ENCODE measurements at places on chromosomes 11 and 22.

GRCh38 chr11:118139578-118139977 is 13.0 kb downstream of the SCN4B start:
- DNase-seq: no peak

DNA sequence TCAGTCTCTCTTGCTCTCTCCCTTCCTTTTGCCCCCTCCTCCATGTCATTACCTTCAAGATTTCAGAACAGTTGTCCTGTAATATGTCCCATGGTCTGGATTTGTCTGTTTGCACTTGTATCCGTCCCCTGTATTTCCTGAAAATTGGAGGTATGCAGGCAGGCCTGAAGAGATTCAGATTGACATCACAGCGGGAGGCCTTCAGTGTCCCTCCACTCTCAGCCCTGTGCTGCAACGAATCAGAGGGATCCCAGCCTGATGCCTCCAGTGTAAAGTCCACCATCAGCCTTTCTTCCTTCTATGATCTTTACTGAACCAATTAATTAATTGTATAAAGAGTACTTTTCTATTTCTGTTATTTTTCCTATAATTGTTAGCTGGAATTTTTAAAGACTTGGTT is 57.3 kb downstream of the ELMOD1 start:
- DNase-seq: no peak

GRCh38 chr11:93529707-93530467 is 13.3 kb downstream of the SMCO4 start:
- no peak for DNase-seq

DNA sequence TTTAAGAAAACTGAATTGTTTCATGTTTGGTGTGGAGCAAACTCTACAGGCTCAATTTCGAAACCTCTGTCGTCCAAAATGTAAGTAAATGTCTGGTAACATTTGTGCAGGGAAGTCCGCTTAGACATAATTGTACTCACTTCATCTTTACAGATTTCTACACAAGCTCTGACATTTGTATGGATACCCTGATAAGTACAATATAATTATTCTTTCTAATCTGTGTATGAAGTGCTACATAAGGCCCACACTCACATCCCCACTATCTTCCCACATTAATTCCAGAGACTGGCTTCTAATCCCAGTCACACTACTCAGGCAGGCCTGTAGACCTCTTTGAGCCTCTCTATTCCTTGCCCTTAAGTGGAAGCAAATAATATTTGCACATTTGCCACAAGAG is 129.2 kb upstream of the LMO1 start:
- no peak for DNase-seq

DNA sequence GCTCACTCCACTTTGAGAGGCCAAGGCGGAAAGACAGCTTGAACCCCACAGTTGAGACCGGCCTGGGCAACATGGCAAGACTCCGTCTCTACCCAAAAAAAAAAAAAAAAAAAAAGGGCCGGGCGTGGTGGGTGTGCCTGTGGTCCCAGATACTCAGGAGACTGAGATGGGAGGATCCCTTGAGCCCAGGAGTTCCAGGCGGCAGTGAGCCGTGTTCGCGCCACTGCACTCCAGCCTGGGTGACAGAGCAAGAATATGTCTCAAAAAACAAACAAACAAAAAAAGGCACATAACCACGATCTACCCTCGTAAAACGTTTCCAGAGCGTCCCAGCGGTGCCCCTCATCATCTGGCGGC is 861 bp upstream of the RAD9A start:
- DNase-seq: no peak

GRCh38 chr11:45022294-45023064 is 71.8 kb upstream of the TP53I11 start:
- DNase-seq: peak; percentile 8

- DNase-seq: no peak
These were observed 49.1 kb downstream of the CDKN1C start for GRCh38 chr11:2836315-2837095.

DNA sequence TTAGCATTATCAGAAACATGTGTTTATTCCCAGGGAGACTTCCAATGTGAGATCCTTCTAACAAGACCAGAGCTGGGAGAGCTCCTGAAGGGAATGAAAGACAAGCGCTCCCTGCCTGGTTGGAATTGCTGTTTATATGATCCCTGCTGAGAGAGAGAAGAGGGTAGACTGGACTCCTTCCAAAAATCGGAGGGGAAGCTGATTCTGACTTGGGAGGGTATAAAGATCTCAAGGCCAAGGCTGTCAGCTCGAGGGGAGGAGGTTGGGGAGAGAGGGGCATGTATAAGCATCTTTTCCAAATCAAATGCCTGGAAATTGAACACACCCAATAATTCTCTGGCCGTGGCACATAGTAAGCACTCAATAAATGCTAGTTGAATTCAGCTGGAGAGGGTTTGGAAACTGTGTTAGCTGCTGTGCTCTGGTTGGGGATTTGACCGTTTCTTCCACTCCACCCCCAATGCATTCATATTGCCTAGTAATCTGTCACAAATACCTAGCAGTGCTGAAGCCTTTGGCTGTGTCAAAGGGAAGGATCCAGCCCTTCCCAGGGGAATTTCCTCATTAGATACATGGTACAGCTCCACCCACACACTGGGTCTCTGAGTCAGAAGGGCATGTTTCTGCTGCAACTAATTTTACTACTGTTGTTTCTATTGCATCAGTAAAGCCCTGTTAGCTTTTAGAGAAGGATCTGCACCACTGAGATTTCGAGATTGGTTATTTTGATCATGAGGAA is 61.5 kb downstream of the CACNG2 start:
- DNase-seq: peak; percentile 23

- DNase-seq: no peak
These were observed 20.4 kb downstream of the CSF2RB start for GRCh38 chr22:36933629-36934417.

DNA sequence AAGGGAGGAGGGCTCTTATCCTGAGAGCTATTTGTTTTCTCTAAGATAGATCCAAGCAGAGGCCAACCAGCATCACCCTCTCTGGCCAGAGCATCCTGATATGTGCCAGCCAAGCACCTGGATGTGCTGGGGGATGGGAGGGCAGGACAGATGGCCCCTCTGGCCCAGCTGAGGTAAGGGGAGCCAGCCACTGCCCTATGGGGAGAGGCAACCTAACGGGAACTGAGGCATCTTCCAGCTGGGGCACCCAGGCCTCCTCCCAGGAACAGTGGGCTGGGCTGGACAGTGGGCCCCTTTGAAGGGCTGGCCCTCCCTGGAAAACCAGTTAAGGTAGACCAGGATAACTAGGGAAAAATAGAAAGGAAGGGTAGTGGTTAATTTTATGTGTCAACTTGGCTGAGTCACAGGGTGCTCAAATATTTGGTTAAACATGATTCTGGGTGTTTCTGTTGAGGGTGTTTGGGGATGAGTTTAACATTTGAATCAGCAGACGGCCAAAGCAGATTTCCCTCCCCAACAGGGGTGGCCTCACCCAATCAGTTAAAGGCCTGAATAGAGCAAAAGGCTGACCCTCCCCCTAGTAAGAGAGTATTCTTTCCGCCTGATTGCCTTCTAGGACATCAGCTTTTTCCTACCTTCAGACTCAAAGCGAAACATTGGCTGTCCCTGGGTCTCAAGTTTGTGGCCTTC is 595.1 kb downstream of the BUD13 start:
- DNase-seq: no peak

DNA sequence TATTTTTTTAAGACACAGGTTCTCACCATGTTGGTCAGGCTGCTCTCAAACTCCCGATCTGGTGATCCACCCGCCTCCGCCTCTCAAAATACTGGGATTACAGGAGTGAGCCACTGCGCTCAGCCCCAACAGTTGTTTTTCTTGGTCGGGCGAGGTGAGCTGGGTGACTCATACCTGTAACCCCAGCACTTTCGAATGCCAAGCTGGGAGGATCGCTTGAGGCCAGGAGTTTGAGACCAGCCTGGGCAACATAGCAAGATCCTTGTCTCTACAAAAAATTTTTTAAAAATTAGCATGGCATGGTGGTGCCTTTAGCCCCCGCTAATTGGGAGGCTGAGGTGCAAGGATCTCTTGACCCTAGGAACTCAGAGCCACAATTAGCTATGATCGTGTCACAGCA is 7.0 kb upstream of the NF2 start:
- no peak for DNase-seq

GRCh38 chr11:110571081-110571720 is 141.0 kb downstream of the ARHGAP20 start:
- DNase-seq: no peak

- DNase-seq: no peak
These were observed 13.6 kb downstream of the ATG2A start for GRCh38 chr11:64903291-64903833.

DNA sequence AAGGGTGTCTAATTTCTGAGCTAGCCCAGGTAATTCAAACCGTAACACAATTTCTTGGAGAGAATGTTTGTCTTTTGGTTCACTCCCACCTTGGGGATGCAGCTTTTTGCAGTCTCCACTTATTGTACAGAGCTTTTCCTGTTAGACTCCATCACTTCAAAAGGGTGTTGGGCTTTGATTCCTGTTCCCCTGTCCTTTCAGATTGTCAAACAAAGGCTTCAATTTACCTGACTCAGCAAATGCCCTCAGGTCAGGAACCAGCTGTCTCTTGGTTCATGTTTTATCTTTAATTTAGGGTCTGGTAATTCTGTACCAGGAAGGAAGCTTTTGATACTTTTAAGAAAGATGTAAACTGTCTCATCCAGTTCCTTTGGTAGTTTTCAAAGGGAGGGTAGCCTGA is 880.6 kb downstream of the NTM start:
- DNase-seq: no peak

DNA sequence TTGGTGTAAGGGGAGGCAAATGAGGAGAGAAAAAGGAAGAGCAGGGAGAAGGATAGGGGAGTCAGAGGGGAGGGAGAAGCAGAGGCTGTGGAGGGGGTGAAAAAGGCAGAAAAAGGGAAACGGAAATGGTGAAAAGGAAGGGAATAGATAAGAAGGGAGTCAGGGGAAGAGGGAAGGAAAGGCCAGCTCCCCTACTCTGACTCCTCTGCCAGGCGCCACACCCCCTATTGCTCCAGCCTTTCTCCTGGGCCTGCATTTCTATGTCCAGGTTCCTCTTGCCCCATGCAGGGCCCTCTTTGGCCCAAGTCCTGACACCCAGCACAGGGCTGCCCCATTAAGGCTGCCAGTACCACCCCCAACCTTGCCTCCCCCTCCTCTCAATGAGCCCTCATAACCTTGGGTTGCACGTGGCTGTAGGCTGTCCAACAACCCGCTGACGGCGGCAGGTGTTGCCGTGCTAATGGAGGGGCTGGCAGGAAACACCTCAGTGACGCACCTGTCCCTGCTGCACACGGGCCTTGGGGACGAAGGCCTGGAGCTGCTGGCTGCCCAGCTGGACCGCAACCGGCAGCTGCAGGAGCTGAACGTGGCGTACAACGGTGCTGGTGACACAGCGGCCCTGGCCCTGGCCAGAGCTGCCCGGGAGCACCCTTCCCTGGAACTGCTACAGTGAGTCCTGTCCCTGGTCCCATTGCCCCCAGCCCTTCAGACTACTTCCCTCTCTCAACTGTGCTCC is 3.4 kb upstream of the NHERF4 start:
- DNase-seq: no peak

DNA sequence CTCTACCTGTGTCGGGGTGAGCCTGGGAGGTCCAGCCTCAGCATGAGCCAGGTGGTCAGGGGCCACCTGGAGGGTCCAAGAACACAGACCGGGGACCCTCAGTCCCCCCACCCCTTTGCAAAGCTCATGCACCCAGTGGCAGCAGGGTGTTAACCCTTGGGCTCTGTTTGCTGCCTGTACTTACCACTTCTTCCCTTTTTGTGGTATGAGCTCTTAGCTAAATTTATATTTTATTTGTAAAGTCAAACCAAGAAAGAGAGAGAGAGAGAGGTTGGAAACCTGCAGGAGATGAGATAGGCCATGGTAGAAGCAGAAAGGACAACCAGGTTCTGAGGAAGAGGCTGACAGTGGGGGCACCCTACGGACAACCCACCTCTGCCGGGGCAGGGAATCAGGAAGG is 29.9 kb downstream of the IL10RA start:
- no peak for DNase-seq

GRCh38 chr11:12258451-12258850 is 118.9 kb upstream of the PARVA start:
- DNase-seq: no peak

GRCh38 chr11:28539239-28540030 is 431.2 kb downstream of the METTL15 start:
- no peak for DNase-seq

DNA sequence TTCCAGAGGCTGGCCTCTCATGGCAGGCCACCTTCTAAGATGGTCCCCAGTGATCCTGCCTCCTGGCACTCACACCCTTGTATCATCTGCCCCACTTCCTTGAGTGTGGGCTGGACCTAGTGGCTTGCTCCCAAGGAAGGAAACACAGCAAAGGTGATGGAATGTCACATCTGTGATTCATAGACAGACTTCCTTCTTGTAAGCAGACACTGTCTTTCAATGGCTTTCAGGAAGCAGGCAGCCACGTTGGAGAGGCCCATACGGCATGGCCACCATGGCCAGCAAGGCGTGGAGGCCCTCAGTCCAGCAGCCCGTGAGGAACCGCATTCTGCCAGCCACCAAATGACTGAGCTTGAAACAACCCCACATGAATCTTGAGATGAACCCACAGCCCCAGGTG is 11.3 kb downstream of the LMO1 start:
- no peak for DNase-seq

DNA sequence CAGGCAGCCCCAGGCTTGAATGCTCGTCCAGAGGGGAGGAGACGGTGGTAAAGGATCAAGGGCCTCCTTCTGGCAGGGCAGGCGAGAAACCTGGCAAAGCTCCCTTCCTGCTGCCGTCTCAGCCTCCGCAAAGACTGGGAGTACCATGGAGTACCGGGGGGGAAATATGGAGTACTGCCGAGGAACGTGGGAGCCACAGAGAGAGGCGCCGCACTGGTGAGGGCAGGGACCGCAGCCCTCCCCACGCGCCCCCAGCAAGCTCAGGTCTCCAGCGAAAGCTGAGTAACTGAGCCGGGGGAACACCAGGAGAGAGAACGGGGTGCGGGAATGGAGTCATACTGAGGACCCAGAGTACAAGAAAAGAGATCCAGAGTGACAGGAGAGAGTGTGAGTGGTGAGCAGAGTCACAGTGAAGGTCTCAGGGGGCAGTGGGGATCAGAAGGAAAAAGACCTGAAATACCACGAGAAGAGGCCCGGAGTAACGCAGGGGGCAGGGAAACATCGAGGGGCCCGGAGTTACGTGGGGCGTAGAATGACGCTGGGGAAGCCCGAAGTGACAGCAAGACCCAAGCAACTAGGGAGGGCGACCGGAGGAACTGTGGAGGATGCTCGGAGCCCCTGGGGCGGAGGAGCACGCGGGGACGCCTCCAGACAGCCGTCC is 740 bp downstream of the EML3 start:
- no peak for DNase-seq
